ENCODE measurements at places on chromosomes 1 and 21. TPM values are rescaled to one million over a fixed set of nuclear protein-coding genes. Genes with fewer than 3 reads are reported as not detected.

FCER1A gene
- not detected for total RNA-seq

PLEKHG5 gene
- total RNA-seq: 4.9 TPM

ITLN2 gene
- total RNA-seq: not detected

SUSD4 gene
- total RNA-seq: 5.5 TPM

GRCh38 chr1:10841118-10841517 lies 44.7 kb upstream of the CASZ1 start:
- DNase-seq: no peak

DNA sequence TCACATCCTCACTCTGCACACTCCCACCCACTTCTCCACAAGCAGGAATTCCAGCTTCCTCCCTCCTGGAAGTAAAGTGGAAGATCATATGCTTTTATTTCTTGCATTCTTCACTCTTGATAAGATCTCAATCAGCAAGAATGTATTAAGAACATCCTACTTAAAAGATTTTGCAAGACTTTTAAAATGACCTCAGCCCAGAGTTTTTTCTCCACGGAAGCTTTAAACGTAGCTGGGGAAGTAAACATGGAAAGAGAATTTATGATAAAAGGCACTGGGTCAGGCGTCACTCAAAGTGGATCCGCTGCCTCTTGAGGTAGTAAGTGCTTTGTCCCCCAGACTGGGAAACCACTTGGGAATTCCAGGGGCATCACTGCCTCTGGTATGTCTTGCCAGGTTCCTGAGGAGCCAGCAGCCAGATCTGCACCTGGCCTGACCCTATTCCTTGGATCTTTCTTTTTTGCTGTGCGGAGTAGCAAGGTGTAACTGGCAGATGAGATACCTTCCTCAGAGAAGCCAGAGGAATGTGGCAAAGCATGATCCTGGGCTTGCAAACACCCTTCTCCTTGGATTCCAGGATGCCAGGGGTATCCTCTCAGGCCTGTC lies 33.9 kb downstream of the CDK18 start:
- DNase-seq: peak; percentile 30

- no peak for DNase-seq
Observed at GRCh38 chr1:14339288-14339687, 259.2 kb upstream of the KAZN start.

DNA sequence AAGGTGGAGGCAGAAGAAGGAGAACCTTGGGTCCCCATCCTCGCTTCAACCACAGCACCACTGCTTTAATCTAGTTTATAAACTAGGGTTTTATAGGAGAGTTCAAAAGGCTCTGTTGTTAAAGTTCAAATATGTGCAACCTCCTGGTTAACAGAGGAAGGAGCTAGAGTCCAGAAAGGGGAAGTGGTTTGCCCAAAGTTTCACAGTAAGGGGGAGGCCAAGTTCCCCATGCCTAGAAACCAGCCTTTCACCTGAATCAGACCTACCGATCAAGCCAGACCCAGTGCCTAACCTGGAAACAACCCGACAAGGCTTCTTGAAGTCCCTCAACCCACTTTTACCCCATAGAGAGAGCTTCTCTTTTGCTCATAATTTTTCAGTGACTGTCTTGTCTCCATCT lies 106.5 kb downstream of the PLPP3 start:
- no peak for DNase-seq

DNA sequence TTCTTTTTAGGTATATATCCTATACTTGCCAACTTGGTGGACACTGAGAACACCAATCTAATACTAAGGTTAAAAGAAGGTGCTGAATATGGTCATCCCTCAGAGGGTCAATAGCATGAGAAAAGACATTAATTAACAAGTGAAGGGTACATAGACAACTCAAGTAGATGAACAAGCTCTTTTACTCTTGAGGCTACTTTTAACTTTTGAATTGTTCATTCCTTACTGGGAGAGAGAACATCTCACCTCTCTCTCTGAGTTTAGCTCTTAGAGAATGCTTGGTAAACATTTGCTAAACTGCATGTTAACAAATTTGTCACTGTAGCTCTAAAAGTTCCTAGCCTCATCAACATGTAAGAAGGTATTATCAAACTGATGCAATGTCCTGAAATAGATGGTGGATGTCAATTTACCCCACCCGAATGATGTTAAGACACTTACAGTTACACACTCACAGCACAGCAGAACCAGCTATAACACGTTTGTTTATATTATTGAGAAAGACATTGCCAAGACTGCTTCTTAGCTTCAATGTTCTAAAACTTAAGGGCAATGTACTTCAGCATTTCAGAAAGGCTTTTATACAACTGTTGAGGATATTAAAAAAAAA lies 35.9 kb downstream of the HEATR1 start:
- DNase-seq: no peak

All from stomach (tissue), 19 donors.